D721Med (cell line): ENCODE measurements at places on chromosomes 1 and 21.

- DNase-seq: no peak
Observed at GRCh38 chr1:78331799-78332198, 159.0 kb upstream of the PTGFR start.

DNA sequence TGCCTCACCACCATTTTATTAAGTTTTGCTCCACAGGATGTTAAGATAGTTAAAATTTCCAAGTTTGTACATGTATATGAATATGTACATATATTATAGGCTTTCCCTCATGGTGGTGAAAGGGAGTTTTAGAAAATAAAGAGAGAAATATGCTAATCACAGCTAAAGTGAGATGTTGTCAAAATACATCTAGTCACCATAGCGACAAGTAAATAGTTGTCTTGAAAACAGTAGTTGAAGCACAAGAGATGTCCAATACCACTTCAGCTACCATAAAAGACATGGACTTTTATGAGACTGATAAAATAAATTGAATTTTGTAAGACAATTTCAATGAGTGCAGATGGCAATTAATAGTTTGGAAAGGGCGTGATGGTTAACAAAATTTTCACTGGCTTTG, 1600.0 kb downstream of the BRINP3 start:
- DNase-seq: no peak

DNA sequence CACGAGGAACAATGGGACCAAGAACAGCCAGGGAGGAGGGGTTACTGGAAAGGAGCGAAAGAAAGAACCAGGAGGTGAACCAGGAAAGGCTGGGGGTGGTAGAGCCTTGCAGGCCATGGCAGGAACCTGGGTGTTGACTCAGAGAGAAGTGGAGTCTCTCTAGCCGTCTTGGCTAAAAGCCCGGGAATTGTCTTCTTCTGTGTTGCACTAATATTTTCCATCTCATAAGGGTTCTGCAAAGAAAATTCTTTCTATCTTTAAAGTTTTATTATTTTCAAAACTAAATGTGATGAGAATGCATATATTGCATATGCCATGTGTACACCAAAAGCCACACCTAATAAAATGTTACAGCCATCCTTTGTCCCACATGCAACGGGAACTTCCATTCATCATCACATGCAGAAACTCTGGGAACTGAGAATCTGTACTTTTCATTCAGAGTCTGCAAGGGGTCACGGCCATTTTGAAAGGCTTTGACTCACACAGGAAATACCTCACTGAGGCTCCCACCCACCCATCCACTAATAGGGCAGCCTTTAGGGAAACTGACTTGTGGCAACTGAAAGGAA, 38.0 kb downstream of the ERG start:
- DNase-seq: no peak

- no peak for DNase-seq
Observed at GRCh38 chr1:58931756-58932155, 147.9 kb upstream of the JUN start.

GRCh38 chr1:178927003-178927402, 56.1 kb upstream of the ANGPTL1 start:
- DNase-seq: no peak

GRCh38 chr1:43321331-43321891, 16.2 kb upstream of the MPL start:
- no peak for DNase-seq

GRCh38 chr1:11080931-11081330, 18.7 kb downstream of the EXOSC10 start:
- no peak for DNase-seq

DNA sequence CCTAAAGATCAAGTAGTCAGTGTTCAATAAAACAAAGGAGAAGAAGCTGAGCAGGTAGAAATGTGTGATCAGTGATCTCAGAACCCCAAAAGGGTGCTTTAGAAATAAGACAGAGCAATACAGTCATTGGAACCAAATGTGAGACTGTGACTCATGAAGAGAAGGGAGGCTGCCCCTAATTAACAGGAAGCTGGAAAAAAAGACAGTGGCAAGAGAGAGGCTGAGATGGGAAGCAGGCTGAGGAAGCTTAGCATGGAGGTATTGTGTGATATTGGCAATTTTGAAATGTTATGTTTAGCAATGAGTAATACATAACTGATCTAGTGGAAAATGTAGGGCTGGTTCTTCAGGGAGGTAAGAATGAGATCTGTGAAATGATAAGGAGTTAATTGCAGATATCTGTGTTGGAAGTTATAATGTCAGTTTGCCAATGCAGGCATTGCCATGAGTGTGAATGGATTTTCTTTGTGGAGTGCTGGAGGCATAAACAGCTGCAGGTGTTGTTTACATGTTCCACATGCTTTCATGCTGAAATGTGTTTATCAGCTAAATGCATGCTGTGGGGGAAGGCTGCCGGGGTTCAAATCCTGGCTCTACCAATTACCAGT, 90.6 kb upstream of the CACNA1E start:
- no peak for DNase-seq

DNA sequence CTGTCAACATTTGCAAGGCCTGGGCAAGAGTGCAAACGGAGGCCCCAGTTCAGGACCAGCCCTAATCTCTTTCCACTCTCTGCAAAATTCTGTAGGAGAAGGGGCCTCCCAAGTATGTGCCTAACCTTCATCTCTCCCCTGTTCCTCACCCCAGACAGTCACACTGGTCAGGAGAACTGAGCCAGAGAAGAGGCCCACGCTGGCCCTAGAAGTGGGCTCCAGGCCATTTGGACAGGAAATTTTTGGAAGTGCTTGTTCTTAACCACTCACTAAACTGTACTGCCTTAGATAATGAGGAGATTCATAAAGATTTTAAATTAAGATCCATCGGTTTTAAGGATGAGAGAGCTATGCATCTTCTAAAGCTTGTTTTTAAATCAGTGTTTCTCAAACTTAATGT, 129.7 kb upstream of the ADGRL2 start:
- DNase-seq: no peak

GRCh38 chr1:221625026-221625425, 116.9 kb downstream of the DUSP10 start:
- DNase-seq: no peak

- no peak for DNase-seq
Observed at GRCh38 chr1:245380790-245381535, 226.2 kb downstream of the KIF26B start.

GRCh38 chr1:197663162-197663953, 111.9 kb downstream of the DENND1B start:
- no peak for DNase-seq

DNA sequence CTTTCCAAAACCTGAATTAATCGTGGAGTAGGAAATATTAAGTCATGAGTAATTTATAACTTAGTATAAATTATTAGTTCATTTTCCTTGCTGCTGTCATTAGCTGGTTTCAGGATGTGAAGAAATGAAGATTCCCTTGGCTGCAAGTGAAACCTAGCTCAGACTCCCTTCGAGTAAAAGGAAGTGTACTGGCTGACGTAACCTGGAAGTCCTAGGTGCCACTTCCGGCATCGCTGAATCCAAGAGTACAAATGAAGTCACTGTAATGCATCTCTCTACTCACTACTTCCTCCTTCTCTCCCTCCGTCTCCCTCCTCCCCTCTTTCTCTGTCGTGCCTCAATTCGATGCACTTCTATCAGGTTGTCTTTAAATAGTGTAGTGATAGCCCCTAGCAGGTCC, 28.8 kb downstream of the ZP4 start:
- DNase-seq: no peak

DNA sequence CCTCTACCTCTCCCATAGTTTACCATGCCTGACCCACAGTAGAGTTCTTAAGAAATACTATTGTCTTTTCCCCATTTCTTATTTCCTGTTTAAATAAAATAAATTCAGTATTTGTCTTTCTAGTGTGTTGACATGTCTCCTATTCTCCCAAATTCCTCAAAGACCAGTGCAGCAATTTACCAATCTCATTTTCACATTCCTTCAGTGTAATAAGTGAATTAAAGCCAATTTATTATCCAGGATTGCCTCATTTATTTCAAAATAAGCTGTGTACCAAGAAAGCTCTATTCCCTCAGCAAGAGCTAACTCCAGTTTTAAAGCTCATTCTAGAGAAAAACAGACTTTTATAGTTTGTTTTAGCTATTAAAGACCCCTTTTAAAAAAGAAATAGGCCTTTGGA, 49.9 kb downstream of the DISC1 start:
- DNase-seq: no peak

- no peak for DNase-seq
Observed at GRCh38 chr21:41876928-41877652, 2.1 kb downstream of the PRDM15 start.
